Tibial nerve (tissue), 4 donors: ENCODE measurements at places on chromosomes 7 and 10. TPM values are rescaled to one million over a fixed set of nuclear protein-coding genes. Genes with fewer than 3 reads are reported as not detected.

DNA sequence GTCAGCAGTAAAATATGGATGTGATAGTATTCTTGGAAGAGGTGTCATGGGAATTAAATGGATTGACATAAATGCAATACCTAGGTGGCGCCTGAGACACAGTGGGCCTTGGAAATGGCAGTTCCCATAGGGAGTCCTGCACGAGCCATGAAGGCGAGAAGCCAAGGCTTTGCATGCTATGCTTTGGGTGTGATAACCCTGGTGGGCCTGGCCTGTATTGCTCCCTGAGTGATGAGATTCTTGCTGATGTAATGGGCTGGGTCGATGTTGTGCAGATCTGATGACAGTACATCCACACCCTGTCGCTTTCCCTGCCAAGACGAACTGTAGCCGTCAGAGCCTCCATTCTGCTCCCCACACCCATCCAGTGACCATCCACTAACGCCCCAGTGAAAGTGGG lies 46.4 kb downstream of the CREB5 start:
- no peak for DNase-seq

TCAF2 gene
- total RNA-seq, result 3.9 TPM

GRCh38 chr7:43693687-43694398 lies 35.5 kb downstream of the COA1 start:
- DNase-seq, result no peak

DNA sequence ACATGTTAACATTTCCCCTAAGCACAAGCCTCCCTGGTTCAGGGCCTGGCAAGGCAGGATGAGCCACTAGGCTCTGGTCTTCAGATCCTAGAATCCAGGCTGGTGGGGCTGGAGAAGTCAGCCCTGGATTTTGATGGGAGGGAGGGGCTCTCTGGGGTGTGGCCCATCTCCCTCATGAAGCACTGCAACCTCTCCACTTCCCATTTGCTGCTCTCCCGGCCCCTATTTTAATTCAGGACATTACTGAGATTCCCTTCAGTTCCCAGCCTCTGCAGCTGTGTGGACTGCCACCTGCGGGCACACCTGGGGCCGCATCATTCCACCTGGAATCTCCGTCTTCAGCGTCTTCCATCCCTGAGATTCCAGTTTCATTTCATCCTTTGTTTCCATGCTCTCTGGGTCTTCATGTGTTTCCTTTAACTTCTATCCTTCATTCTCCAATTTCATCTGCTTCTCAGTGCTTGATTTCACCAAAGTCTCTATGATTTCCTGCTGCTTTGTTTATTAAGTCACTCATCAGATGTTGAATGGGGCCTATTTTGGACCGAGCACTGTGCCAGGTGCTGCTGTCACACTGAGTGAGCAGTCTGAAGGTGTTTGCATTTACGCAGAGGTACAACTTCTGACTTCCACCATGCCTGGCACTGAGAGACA lies 253.6 kb downstream of the WDR37 start:
- DNase-seq, result no peak

GBX1 gene
- total RNA-seq, result not detected

DNA sequence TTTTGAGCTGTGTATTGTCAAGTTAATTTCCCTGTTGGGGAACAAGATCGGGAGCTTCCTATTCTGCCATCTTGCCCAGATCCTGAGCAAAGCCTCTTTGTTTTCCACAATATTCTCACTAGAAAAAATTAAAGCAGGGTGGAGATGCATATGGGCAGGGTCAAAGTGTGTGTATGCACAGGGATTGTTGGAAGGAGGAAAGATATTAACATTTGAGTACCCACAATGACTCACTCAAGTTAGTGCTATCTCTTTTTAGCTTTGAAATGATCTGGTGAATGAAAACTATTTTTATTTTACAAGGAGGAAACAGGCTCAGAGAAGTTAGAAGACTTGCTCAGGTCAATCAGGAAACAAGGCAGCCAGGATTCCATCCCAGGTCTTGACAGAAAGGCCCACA lies 6.7 kb upstream of the BTBD16 start:
- DNase-seq, result no peak

GDF2 gene
- not detected for total RNA-seq

GRCh38 chr10:93837822-93838221 lies 56.0 kb upstream of the SLC35G1 start:
- DNase-seq, result no peak

- DNase-seq, result no peak
Observed at GRCh38 chr10:58486821-58487220, 25.9 kb upstream of the BICC1 start.

AKR1C4 gene
- total RNA-seq, result not detected

LDB3 gene
- total RNA-seq, result 18.6 TPM

LIPK gene
- not detected for total RNA-seq

MYL10 gene
- total RNA-seq, result not detected

DNA sequence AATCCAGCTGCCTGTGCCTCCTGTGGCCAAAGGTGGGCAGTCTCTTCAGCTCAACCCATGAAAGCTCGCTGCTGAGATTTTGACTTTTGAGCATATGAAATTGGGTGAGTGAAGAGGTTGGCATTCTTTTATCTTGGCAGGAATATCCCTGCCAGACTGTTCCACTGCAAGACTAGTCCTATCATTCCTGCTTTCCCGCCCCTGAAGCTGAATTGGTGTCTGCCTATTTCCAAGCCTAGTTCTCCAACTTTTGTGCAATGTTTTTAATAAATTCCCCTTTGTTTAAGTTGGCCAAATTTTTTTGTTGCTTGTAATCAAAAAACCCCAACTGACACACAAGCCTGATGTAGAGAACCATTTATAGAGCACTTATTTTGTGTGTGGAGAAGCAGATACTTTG lies 34.8 kb upstream of the BICC1 start:
- no peak for DNase-seq

CTAGE8 gene
- not detected for total RNA-seq

ABCC2 gene
- total RNA-seq, result 23.7 TPM

DNA sequence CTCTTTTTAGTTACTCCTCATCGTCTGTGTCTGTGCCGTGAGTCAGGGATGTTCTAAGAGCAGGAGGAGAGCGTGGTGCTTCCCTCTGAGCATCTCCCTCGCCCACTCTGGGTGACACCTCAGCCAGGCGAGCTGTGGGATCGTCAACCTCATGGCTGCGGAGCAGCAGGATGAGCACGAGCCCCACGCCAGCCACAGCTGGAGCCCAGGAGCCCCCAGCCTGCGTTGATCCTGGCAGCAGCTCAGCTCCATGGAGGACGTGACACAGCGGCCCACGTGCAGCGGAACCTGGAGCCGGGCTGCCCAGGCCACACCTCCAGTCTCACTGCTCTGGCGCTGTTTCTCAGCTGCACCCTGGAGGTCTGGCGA lies 512.0 kb downstream of the PTPRN2 start:
- no peak for DNase-seq

GOLGA7B gene
- 5.7 TPM for total RNA-seq

OGA gene
- 249 TPM for total RNA-seq
